ENCODE measurements at places on chromosomes 5 and 9. TPM values are rescaled to one million over a fixed set of nuclear protein-coding genes. Genes with fewer than 3 reads are reported as not detected.

ORM2 gene
- 3,989 TPM for total RNA-seq

TAF11L5 gene
- not detected for total RNA-seq

RBM18 gene
- total RNA-seq = 9.3 TPM

KCNIP1 gene
- total RNA-seq = not detected

GARIN3 gene
- total RNA-seq = not detected

CARTPT gene
- not detected for total RNA-seq

NR4A3 gene
- 0.13 TPM for total RNA-seq

RC3H2 gene
- total RNA-seq = 19.4 TPM

TYRP1 gene
- total RNA-seq = not detected

CCIN gene
- total RNA-seq = not detected

GRCh38 chr5:172791726-172792445 lies 20.9 kb upstream of the DUSP1 start:
- DNase-seq = no peak

DNA sequence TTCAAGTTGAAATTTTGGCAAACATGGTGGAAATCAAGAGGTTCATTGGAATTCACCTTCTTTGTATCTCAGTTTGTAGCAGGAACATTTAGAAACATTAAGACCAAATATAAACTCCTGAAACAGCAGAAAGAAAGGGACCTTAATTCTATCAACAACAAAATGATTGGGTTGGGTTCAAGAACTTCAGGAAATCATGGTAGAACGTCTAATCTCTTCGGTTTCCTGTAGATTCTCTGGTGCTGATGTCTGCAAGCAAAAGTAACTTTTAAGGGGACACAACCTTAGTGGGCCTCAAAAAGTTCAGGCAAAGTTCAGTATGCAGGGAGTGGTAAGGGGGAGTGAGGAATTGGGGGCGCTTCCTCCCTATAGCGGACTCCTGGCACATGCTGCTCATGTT lies 3.4 kb downstream of the IL33 start:
- no peak for DNase-seq

DNA sequence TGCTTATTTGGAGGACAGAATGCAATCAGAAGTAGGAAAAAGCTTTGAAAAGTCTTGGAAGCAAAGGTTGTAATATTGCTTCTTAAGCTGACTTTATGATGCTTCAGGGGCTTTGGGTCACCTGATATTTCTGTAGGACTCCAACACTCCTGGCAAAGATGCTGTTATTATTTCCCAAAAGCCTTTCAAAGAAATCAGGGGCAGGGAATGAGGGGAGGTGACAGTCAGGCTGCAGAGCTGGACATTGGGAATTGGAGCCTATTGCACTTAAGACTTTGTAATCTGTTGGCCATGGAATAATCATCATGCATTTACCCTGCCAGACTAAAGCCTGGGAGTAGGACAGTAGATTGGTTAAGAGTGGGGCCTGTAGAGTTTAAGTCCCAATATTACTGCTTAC lies 168.3 kb upstream of the IL12B start:
- no peak for DNase-seq

DNA sequence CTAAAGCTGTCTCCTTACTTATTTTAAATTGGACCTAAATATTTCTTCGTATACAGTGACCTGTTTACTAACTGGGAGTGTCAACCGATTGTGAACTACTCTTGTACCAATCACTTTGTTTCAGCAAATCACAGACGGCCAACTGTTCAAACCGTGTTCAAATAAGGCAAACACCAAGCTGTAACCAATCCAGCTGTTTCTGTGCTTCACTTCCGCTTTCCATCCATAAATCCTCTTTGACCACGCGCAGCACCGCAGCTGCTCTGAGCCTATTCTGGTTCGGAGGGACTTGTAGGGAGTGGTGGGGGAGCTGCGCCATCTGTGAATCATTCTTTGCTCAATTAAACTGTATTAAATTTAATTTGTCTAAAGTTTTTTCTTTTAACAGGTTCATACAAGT lies 4.8 kb upstream of the FAM240B start:
- no peak for DNase-seq

GRCh38 chr5:180082633-180083420 lies 11.3 kb upstream of the RNF130 start:
- DNase-seq = no peak

DNA sequence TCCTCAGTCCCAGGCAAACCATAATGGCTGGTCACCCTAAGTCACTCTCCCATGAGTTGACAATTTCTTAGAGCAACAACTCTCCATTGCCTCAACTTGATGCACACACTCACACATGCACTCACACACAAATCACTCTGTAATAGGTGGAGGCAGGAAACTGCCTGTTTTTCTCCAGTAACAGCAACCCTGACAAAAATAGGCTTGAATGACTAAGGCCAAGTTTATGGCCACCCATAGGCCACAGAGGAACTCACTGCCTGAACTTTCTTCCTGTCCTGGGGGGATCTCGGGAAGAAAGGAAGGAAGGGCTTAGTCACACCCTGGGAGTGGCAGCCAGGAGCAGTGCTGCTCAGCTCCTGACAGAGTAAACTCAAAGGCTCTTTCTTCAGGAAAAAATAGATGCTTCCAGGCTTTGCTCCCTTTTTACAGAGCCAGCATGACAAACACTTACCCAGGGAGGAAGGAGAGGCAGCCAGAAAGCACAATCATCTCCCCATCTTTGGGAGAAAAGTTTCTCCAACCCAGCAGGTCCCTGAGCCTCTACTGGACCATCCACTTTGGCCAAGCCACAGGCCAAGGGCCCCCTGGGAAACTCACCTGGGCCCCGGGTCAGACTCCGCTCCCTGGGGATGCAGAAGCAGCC lies 368 bp downstream of the SH3TC2 start:
- peak; percentile 26 for DNase-seq

DNA sequence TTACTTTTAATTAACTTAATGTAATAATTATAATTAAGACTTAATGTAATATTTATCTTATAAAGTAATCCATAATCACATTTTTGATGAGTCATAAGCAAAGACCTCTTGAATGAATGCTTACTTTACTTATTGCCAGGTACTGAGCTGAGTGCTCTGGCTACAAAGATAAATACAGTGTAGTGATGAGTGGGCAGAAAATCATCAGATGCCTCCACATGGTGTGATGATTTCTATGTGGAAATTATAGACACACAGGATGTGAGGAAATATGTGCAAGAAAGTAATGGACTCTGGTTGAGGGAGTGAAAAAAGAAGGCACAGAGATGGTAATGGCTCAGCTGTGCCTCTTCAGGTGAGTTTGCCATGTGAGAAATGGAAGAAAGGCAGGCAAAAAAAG lies 422.6 kb upstream of the CD180 start:
- DNase-seq = no peak

DNA sequence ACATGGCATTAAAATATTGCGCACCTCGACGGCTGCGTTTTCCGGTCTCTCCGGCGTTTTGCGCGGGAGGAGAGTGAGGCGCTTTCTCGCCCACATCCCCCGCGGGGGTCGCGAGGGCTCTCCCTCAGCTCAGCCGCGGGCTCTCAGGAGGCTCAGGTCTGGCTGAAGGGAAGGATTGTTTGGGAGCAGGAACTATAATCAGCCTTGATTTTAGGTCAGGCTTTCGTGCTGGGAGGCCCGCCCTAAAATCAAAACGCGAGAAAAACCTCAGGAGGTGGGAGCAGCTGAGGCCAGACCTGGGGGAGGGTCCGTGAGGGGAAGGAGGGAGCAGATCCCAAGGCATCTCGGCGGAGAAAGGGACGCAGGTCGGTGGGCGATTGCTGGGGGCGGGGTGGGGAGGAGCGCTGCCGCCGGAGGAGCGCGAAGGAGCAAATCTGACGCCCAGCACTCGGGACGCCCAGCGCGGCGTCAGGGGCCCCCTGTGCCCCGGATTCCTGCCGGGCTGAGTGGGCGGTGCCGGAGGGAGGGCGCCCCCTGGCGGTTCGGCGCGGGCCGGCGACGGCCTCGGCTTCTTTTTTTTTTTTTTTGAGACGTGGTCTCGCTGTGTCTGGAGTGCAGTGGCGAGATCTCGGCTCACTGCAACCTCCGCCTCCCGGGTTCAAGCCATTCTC lies 18.7 kb upstream of the RNF130 start:
- DNase-seq = peak; percentile 71

DNA sequence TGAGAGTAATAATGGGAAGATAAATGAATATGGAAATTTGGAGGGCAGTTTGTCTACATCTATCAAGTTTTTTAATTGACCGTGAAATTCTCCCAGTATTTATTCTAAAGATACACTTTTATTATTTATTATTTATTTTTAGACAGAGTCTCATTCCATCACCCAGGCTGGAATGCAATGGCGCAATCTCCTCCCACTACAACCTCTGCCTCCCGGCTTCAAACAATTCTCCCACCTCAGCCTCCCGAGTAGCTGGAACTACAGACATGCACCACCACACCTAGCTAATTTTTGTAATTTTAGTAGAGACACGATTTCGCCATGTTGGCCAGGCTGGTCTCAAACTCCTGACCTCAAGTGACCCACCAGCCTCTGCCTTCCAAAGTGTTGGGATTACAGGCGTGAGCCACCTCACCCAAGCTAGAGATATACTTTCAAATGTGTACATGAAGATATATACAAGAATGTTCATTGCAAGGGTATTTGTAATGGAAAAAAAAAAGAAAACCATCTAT lies 97.7 kb upstream of the SLC12A2 start:
- no peak for DNase-seq

- peak; percentile 78 for DNase-seq
Observed at GRCh38 chr5:112109331-112110007, 309.6 kb downstream of the EPB41L4A start.

DNA sequence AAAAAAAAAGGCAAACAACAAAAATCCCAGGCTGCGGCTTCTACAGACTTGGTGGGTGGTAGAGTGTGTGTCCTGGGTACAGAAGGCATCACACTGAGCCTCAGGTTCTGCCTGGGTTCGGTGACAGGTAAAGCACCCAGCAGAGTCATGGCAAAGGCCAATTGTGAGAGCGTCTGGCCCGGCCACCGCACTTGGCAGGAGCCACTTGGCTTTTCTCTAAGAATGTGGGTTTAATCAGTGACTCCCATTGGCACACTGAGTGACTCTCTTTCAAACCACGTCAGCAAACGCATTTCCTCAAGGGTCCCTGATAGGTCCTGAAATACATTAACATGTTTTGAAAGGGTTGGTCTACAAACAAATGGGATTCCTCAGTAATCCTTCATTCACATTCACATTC lies 17.0 kb downstream of the COL23A1 start:
- no peak for DNase-seq

GRCh38 chr5:123438244-123438643 lies 15.0 kb upstream of the CEP120 start:
- DNase-seq = no peak

- DNase-seq = no peak
Observed at GRCh38 chr9:38039907-38040682, 28.9 kb downstream of the SHB start.

- no peak for DNase-seq
Observed at GRCh38 chr9:135969064-135969683, 8.0 kb upstream of the UBAC1 start.

- DNase-seq = no peak
Observed at GRCh38 chr5:126402621-126403555, 20.3 kb upstream of the GRAMD2B start.

- no peak for DNase-seq
Observed at GRCh38 chr5:178651046-178651810, 24.4 kb upstream of the CLK4 start.

GRCh38 chr5:66529704-66530103 lies 66.5 kb upstream of the MAST4 start:
- DNase-seq = no peak

DNA sequence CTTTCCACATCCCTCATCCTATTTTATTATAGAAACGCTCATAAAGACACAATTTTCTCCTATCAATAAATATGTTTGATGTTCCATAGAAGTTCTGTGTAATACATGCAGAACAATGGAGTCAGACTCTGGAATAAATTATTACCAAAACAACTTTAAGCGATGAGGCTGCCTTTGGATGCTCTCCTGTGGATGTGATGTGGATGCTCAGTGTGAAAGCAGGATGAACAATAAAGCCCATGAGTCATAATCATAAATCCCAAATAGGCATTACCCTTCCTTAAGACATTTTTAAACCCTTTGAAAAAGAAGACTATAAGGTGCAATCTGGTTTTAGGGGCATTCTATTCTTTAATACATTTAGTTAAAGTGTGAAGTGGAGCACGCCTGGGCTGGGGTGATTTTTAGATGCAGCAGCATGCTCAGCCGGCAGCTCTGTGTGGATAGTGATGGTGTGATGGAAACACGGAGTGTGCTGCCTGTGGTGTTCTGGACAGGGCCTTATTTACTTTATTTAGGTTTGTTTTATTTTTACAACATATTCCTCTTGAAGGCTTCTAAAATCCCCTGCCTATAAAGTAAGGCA lies 991.4 kb downstream of the PTPRD start:
- DNase-seq = no peak

- DNase-seq = no peak
Observed at GRCh38 chr5:176781638-176782570, 28.5 kb upstream of the UNC5A start.

DNA sequence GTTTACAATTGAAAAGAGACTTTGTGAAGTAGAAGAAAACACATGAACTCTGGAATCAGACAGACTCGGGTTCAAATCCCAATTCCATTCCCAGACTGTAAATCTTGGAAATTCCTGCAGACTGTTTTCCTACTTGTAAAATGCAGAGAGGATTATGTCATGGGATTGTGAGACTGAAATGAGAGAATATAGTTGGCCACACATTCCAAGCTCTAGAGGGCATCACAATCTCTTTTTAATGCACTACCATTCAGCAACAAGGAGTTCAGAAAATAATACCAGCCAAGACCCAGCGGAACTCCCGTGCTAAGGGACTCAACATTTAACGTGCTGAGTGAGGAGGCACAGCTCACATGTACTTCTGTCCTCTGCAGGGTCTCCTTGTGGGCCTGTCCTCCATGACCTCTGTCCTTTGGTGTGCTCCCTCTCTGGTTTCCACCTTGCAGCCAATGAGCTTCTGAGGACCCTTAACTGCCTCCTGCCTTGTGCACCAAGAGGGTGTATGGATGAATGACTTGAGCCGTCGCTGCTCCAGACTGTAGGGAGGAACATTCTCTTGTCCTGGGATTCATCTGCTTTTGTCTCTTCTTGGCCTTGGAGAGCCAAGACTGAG lies 263.5 kb downstream of the NTRK2 start:
- no peak for DNase-seq

DNA sequence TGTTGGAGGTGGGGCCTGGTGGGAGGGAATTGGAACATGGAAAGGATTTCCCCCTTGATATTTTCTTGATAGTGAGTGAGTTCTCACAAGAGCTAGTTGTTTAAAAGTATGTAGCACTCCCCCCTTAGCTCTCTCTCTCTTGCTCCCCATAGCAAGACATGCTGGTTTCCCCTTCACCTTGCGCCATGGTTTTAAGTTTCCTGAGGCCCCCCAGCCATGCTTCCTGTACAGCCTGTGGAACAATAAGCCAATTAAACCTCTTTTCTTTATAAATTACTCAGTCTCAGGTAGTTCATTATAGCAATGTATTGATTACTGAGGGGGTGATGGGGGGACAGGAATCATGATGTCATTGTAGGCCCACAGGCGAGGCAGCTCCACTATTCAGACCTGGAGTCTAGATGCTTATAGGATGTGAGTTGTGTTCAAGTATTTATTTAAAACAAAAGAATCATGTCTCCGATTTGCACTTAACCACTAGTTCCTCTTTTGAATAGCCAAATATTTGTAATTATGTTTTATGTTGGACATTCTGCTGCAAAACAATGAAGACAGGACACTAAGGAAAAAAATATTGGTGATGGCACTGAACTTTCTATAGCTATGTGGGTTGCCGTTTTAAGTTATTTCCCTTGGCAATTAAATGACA lies 156.6 kb downstream of the TMEM38B start:
- DNase-seq = no peak

GRCh38 chr5:129079496-129079895 lies 15.1 kb upstream of the ISOC1 start:
- DNase-seq = no peak

Measured in right lobe of liver (tissue), 6 donors.